ENCODE measurements at places on chromosomes 16 and 17.

- no peak for DNase-seq
These were observed 13.2 kb downstream of the CDH1 start for GRCh38 chr16:68750193-68750695.

- DNase-seq: peak; percentile 23
These were observed 119.8 kb downstream of the PRKCA start for GRCh38 chr17:66422186-66422585.

DNA sequence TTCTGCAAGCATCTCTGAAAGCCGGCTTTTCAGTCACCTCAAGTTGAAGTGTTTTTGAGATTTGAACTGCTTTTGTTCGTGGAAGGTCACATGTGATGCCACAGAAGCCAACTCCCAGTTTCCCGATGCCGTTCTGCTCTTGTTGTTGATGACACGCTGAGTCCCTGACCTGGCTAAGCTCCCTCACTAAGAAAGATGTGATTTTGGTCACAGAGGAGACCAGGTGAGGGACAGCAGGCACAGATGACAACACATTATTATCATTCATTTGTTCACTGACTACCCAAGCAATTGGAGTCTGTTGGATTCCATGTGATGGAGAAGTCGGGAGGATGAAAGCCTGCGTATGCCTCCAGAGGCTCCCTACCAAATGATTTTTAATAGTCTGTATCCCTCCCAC is 822.4 kb upstream of the RBFOX1 start:
- no peak for DNase-seq

DNA sequence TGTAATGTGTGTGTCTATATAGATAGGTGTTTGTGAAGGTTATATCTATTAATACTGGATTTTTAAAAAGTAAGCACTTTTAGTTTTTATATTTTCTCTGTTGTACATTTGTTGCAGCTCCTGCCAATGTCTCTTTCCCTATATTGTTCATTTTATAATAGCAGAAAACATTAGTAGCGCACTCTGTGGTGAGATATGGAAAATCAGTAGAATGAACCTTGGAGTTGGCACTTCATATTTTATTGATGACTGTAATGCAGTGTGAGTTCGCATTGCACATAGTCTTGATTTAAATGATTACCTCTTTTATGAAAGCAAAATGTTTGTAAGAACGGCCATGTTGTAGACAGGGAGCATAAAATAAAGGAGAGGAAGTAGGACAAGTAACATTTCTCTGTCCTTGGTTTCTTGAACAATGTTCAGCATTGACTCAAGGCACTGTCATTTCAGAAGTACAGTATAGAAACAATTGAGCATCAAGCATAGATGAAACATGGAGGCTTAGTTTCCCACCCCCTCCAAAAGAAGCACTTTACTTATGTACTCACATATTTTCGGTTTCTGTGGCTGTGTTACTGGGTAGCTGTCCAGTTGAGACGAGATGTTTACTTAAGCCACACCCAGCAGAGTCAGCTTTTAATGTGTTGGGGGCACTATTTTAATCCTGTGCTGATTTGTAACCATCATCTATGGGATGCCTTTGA is 74.0 kb downstream of the TANC2 start:
- DNase-seq: peak; percentile 34

GRCh38 chr17:49646391-49647255 is 31.3 kb downstream of the SPOP start:
- peak; percentile 71 for DNase-seq

DNA sequence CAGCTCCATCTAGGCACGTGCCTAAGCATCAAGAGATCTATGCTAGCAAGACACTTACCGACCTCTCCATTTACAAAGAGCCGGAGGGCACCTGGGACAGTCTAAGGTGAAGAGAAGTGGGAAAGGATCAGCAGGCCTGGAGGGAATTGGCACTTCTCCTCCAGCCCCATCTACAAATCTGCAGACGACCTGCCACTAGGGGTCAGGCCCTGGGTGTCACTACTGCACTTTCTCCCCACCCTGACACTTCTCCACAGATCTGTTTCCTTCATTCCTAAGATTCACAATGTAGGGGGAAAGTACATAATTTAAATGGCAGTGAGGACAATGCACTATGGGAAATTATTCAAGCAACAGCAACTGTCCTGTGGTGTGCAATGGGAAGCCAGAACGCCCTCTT is 8.1 kb downstream of the MKS1 start:
- no peak for DNase-seq

- peak; percentile 37 for DNase-seq
These were observed 3.6 kb downstream of the PNMT start for GRCh38 chr17:39671651-39672521.

DNA sequence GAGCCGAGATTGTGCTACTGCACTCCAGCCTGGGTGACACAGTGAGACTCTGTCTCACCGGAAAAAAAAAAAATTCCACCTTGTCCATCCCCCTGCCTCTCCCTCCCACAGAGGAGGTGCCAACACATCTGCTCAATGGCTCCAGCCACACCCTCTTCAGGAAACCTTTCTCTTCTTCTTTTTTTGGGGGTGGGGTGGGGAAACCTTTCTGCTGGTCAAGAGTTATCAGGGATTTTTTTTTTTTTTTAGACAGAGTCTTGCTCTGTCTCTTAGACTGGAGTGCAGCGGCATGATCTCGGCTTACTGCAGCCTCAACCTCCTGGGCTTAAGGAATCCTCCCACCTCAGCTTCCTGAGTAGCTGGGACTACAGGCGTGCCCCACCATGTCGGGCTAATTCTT is 18.7 kb downstream of the TNS4 start:
- no peak for DNase-seq

GRCh38 chr17:35146214-35146833 is 1.3 kb upstream of the UNC45B start:
- DNase-seq: no peak

DNA sequence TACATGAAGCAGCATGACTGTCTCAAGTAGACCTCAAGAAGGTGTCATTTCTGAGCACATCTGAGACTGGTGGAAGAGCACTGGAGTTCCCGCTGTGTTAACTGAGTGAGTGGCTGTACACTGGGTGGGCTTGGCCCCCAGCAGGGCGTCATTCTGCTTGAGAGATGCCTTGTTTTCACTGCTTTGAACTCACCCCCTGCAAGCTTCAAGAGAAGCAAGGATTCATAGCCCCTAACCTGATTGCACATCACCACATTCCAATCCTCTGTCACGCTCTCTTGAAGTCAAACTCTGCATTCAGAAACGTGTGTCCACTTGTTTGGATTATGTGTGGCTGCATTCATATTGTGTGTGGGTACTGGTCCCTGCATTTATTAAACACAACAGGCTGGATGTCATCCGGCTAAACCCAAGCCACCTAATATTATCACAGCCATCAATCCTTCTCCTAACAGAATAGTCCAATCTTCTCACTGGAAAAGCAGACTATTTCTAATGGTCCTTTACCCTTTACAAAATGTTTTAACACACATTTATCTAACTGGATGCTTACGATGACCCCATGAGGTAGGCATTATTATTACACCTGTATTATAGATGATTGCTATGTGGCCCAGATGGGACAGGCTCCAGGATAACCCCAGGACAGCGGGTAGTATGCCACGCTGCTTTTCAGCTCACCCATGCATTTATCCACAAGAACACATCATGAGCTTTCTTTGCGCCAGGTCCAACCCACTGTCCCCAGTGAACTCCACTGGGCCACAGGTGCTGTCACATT is 76.3 kb downstream of the USP31 start:
- no peak for DNase-seq

- no peak for DNase-seq
These were observed 89.1 kb downstream of the SKAP1 start for GRCh38 chr17:48340916-48341315.

DNA sequence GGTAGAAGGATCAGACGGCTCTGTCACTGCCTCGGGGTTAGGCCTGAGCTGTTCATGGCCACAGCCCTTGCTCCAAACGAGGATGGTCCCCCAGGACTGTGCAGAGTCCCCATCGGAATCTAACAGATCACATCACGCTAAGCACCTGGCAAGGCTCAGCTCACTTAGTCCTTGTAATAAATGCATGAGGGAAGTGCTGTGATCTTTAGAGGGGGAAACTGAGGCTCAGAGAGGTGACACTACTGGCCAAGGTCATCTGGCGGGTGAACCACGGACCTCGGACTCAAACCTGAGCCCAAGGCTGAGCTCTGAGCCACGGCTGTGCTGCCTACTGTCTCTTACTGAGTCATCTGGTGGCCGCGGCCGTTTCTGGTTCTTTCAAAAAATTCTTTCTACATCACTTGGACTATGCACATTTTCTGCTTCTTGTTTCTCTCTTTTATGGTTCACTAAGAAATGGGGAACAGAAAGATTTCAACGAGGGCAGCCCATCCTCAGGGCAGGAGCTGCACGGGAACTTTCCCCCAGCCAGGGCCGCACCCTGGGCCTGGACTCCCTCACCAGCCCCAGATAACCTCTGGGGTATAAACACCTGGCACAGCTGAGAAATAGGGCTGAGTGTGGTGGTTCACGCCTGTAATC is 55.6 kb downstream of the COTL1 start:
- DNase-seq: no peak

- DNase-seq: no peak
These were observed 327.2 kb downstream of the SOX9 start for GRCh38 chr17:72448019-72448418.

GRCh38 chr17:42519546-42520491 is 16.2 kb upstream of the NAGLU start:
- peak; percentile 99 for DNase-seq

DNA sequence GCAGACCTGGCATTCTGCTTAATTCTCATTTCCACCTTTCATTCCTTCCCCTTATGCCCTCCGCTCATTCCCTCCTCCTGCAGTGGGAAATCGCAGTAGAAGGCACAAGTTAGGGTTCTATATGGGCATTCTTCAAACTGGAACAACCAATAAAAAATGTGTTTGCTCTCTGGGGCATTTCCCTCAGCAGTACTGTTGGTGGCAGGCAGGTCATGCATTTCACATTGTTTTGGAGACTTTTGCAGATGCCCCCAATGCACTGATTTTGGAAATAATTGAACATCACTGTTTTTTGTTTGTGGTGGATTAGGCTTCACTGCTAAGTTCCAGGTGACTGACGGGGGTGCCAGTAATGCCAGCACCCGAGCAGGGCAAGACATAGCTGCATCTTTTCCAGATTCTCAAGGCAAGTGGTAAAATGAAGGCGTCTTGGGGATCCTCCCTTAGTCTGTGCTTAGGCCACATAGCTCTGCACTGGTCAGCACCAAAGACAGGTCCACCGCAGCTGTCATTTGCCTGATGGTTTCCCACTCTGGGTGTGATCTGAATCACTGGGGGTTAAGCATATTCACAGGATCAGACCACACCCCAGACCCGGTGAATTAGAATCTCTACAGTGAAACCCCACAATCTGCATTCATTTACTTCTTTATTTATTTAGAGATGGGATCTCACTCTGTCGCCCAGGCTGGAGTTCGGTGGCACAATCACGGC is 304.5 kb downstream of the CPPED1 start:
- DNase-seq: no peak

- DNase-seq: no peak
These were observed 123.8 kb upstream of the RPL38 start for GRCh38 chr17:74079537-74080300.

DNA sequence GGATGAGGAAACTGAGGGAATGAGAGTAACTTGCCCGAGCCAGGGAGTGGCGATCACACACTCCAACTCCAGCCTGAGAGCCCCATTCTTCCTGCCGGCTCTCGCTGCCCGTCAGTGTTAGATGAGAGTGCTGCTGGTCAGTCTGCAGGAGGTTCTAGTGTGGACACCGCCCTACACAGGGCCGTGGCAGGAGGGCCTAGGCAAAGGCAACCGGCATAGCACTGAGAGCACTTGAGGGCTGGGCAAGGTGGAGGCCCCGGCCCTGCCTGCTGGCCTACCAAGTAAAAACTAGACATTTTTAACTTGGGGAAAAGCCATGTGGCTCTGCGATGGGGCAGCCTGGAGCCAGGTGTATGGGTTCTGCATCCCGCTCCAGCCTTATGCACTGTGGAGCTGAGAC is 354.8 kb downstream of the SEC14L1 start:
- no peak for DNase-seq

- DNase-seq: no peak
These were observed 62.9 kb upstream of the ATF7IP2 start for GRCh38 chr16:10322723-10323527.

GRCh38 chr16:16940351-16940750 is 530.4 kb downstream of the XYLT1 start:
- DNase-seq: no peak

- no peak for DNase-seq
These were observed 59.3 kb upstream of the BRD7 start for GRCh38 chr16:50428116-50428515.

All from amniotic epithelial cell (primary cell).